T-helper 2 cell treated with Interferon-gamma antibody and Interleukin-4, amounts not matched to agents 5 μg/mL and 100 μg/mL, for 36 hours (primary cell): ENCODE measurements at places on chromosomes 5 and 9.

GRCh38 chr9:16103620-16104397 is 551.0 kb downstream of the CCDC171 start:
- H3K27ac ChIP-seq: no peak overlapping the region
- DNase-seq: no peak
- H3K36me3 ChIP-seq: no peaks in the 10 kb centered on the region
- no peaks in the 10 kb centered on the region for H3K4me1 ChIP-seq
- H3K4me3 ChIP-seq: no peak overlapping the region

- no peak for DNase-seq
- no peak overlapping the region for H3K27ac ChIP-seq
- H3K4me3 ChIP-seq: no peak overlapping the region
- H3K4me1 ChIP-seq: no peaks in the 10 kb centered on the region
- H3K27me3 ChIP-seq: peaks cover 30% of the 10 kb centered on the region
These were observed 17.8 kb upstream of the C9orf72 start for GRCh38 chr9:27591093-27591492.

DNA sequence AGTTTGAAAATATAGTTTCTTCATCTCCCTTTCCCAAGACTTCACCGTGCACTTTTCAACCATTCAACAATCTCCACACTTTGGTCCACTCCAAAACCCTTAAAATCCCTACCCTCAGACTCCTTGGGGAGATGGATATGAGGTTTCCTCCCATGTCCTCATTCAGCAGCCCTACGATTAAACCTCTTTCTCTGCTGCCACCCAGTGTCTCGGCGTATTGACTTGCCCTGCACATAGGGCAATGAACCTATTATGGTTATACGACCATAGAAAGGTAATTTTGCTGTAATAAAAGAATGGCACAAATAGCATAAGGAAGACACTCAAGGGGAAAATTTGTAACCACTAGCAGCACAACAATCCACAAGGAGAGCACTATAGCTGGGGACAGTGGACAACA is 803.5 kb downstream of the TLE1 start:
- H3K4me1 ChIP-seq: no peaks in the 10 kb centered on the region
- no peaks in the 10 kb centered on the region for H3K36me3 ChIP-seq
- H3K4me3 ChIP-seq: no peak overlapping the region
- no peaks in the 10 kb centered on the region for H3K27me3 ChIP-seq
- DNase-seq: no peak

- DNase-seq: no peak
- no peaks in the 10 kb centered on the region for H3K4me1 ChIP-seq
- no peak overlapping the region for H3K27ac ChIP-seq
- no peak overlapping the region for H3K4me3 ChIP-seq
- H3K27me3 ChIP-seq: no peaks in the 10 kb centered on the region
These were observed 170.6 kb upstream of the HAPLN1 start for GRCh38 chr5:83891261-83891660.

DNA sequence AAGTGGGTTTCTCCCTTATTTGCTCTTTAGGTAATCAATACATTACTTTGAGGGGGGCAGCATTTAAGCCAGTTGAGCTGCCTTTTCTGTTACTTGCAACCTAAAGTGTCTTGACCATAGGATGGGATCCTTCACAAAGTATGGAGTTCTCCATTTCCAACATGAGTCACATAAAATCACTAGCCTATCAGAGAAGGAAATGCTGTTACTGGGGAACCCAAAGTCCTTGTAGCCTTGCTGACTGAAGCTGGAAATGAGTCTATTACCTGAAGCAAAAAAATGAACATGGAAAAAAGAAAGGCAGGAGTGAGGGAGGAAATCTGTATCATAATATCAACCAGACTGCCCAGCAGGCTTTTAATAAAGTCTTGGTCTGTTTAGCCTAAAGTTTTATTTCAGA is 42.8 kb upstream of the SLIT3 start:
- H3K4me3 ChIP-seq: no peak overlapping the region
- no peak overlapping the region for H3K27ac ChIP-seq
- no peaks in the 10 kb centered on the region for H3K4me1 ChIP-seq
- no peaks in the 10 kb centered on the region for H3K27me3 ChIP-seq
